Pons (tissue), 1 donor: ENCODE measurements at places on chromosomes 5 and 9.

- no peak for DNase-seq
Observed at GRCh38 chr9:108759835-108760234, 96.0 kb downstream of the ACTL7B start.

GRCh38 chr5:38371596-38371995 lies 113.2 kb downstream of the EGFLAM start:
- no peak for DNase-seq

- DNase-seq = peak; percentile 53
Observed at GRCh38 chr9:19895006-19895405, 106.2 kb upstream of the SLC24A2 start.

DNA sequence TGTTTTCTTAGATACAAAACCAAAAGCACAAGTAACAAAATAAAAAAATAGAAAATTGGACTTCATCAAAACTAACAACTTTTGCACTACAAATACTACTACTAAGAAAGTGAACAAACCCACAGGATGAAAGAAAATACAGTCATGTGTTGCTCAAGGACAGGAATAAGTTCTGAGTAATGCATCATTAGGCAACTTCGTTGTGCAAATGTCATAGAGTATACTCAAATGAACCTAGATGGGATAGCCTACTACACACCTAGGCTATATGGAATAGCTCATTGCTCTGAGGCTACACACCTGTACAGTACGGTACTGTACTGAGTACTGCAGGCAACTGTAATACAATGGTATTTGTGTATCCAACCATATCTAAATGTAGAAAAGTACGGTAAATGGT lies 88.3 kb downstream of the RAPGEF1 start:
- no peak for DNase-seq

- DNase-seq = no peak
Observed at GRCh38 chr9:136451221-136451877, 11.7 kb upstream of the INPP5E start.
